ENCODE measurements at places on chromosomes 7 and 10.

GRCh38 chr10:110781139-110781538 is 90.6 kb upstream of the PDCD4 start:
- DNase-seq = no peak
- H3K4me3 ChIP-seq = no peak overlapping the region
- no peak overlapping the region for H3K27ac ChIP-seq
- H3K27me3 ChIP-seq = no peaks in the 10 kb centered on the region

DNA sequence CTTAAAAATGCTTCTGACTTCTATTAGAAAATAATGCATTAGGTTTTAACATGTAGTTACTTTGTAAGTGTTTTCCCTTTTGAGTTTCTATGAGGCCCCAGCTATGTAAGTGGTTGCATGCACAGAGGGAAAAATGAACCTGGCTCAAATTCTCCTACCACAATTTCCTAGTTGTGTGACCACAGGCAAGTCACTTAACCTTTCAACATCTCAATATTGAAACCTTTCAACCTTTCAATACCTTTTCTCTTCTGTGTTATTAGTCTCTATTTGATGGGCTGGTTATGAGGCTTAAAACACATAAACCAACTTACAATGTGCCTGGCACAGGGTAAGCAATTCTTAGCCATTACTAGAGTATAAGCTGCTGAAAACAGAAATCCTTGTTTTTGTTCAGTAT is 203.0 kb downstream of the KCND2 start:
- no peak overlapping the region for H3K4me3 ChIP-seq
- H3K36me3 ChIP-seq = no peaks in the 10 kb centered on the region
- no peaks in the 10 kb centered on the region for H3K4me1 ChIP-seq
- H3K27me3 ChIP-seq = no peaks in the 10 kb centered on the region
- H3K27ac ChIP-seq = no peak overlapping the region
- no peak for DNase-seq

DNA sequence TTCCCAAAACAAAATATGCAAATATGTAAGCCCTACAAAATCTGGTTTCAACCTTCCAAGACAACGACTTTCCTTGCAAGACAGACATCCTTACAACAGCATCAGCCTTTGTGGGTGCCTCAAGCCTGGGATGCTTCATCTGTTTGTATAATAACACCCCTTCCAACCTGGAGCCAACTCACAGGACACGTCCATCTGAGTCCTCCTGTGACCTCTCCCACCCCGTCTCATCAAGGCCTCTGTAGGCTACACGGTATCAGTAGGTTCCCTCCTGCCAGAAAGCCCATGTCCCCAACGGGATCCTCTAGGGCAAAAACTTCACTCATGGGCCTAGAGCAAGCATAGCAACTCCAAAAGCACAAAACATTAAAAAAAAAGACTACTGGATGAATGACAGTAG is 173.2 kb downstream of the TNS3 start:
- DNase-seq = no peak
- H3K36me3 ChIP-seq = no peaks in the 10 kb centered on the region
- no peaks in the 10 kb centered on the region for H3K27me3 ChIP-seq
- no peak overlapping the region for H3K27ac ChIP-seq

DNA sequence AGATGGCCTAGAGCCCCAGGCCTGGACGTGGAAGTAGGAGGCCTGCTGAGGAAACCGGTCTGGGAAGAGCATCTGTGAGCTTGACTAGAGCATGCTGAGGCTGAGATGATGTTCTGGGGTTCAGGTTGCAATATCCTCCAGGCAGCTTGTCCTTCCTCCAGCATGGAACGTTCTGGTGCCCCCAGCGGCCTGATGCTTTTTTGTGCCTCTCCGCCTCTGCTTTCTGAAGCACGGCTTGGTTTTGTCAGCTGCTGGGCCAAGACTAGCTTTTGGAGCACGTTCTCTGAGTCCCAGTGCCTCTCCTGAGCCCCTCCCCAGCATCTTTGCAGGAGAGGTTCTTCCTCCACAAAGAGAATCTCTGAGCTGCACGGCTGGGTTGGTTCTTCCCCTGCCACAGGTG is 682.0 kb upstream of the FOXK1 start:
- H3K4me3 ChIP-seq = no peak overlapping the region
- peaks cover 5% of the 10 kb centered on the region for H3K27me3 ChIP-seq

GRCh38 chr10:91569522-91569921 is 63.3 kb downstream of the PPP1R3C start:
- H3K4me3 ChIP-seq = no peak overlapping the region
- H3K36me3 ChIP-seq = peaks cover 2% of the 10 kb centered on the region
- peaks cover 4% of the 10 kb centered on the region for H3K4me1 ChIP-seq
- H3K27me3 ChIP-seq = no peaks in the 10 kb centered on the region
- H3K27ac ChIP-seq = no peak overlapping the region
- DNase-seq = no peak

GRCh38 chr10:131710142-131710861 is 190.5 kb upstream of the PPP2R2D start:
- no peaks in the 10 kb centered on the region for H3K36me3 ChIP-seq
- no peaks in the 10 kb centered on the region for H3K4me1 ChIP-seq
- no peak for DNase-seq
- H3K27me3 ChIP-seq = no peaks in the 10 kb centered on the region
- no peak overlapping the region for H3K4me3 ChIP-seq

GRCh38 chr7:47186316-47186715 is 395.6 kb downstream of the TNS3 start:
- H3K36me3 ChIP-seq = no peaks in the 10 kb centered on the region
- no peak overlapping the region for H3K4me3 ChIP-seq
- no peak overlapping the region for H3K27ac ChIP-seq
- no peaks in the 10 kb centered on the region for H3K4me1 ChIP-seq
- no peaks in the 10 kb centered on the region for H3K27me3 ChIP-seq

DNA sequence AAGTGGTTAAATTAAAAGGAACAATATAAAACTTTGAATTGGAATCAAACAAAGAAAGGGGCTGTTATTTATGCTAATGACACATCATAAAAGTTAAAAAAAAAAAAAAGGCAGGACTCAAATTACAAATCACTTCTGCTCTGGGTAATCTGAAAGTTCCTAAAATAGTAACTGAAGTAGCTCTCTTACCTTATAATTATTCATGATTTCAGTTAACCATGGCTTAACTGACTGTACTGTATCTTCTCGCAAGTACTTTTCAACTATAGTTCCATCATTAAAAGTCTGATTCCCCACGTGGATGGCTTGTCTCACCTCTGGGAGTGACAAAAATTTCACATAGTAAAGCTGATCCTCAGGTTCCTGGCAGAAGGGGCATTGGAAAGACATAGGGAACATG is 82.5 kb downstream of the CPVL start:
- no peaks in the 10 kb centered on the region for H3K36me3 ChIP-seq
- no peak for DNase-seq
- H3K27ac ChIP-seq = no peak overlapping the region

GRCh38 chr10:14247377-14248116 is 83.2 kb downstream of the FRMD4A start:
- no peak overlapping the region for H3K4me3 ChIP-seq
- DNase-seq = no peak
- no peak overlapping the region for H3K27ac ChIP-seq
- no peaks in the 10 kb centered on the region for H3K36me3 ChIP-seq

- no peak overlapping the region for H3K27ac ChIP-seq
- H3K4me1 ChIP-seq = no peaks in the 10 kb centered on the region
These were observed 149.7 kb downstream of the PAXIP1 start for GRCh38 chr7:154853063-154853726.

DNA sequence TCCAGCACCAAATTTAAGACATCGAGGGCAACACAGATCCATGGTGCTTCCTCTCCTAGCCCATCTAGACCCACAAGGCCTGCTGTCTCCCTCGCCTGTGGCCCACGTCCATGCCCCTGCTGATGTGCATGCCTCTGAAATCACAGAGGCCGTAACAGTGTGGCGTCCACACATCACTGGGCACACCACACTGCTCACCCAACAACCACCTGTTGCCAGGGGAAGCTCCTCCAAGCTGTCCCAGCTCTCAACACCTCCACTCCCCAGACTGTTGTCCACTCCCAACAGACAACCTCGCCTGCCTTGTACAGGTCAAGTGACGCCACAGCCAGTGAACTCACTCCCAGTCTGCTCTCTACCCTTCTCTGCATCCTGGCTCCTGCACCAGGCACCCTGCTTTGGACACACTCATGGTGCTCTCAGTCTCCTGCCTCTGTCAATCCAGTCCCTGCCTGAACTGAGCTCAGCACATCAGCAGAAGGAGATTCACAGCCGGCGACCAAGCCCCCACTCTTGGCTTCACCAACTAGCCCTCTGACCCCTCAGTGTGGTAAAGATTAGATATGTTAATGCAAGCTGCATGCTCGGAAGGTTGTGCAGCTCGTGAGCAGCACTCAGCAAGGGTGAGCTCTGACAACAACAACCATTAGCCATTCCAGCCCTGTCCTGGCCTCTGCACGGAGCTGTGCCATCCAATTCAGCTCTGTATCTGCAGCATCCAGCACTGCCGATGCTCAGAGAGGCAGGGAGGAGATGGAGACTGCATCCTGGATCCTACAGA is 197.0 kb downstream of the TNS3 start:
- no peak overlapping the region for H3K27ac ChIP-seq
- DNase-seq = no peak
- no peaks in the 10 kb centered on the region for H3K36me3 ChIP-seq
- no peak overlapping the region for H3K4me3 ChIP-seq

GRCh38 chr7:22723181-22723601 is 3.8 kb upstream of the IL6 start:
- peak overlapping the region; percentile 81 for H3K27ac ChIP-seq
- DNase-seq = no peak
- H3K36me3 ChIP-seq = peaks cover 3% of the 10 kb centered on the region
- peak overlapping the region; percentile 59 for H3K4me3 ChIP-seq

GRCh38 chr10:11667756-11668155 is 56.3 kb upstream of the USP6NL start:
- no peak overlapping the region for H3K27ac ChIP-seq
- no peak for DNase-seq
- H3K36me3 ChIP-seq = peaks cover 6% of the 10 kb centered on the region
- no peak overlapping the region for H3K4me3 ChIP-seq

GRCh38 chr7:55254242-55254595 is 110.9 kb upstream of the LANCL2 start:
- DNase-seq = no peak
- H3K4me1 ChIP-seq = peaks cover 6% of the 10 kb centered on the region
- H3K27me3 ChIP-seq = peaks cover 36% of the 10 kb centered on the region
- H3K4me3 ChIP-seq = no peak overlapping the region
- no peaks in the 10 kb centered on the region for H3K36me3 ChIP-seq

DNA sequence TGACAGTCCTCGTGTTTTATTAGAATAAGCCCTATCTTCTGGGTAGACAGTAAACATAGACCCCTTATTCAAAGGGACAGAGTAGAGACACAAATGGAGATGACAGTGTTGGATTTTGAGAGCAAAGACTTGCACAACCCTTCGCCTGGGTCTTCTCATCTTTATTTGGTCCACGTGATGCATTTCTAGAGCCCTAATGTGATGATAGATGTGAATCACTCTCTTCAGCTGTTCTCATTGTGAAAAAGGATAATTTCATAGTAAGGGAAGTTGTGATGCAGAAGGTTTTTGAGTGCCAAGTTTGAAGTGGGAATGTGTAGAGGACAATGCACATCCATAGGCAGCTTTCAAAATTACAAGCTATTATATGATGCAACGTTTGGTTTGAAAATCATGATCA is 86.3 kb downstream of the CREB5 start:
- DNase-seq = no peak
- H3K4me3 ChIP-seq = no peak overlapping the region
- no peaks in the 10 kb centered on the region for H3K36me3 ChIP-seq
- peaks cover 33% of the 10 kb centered on the region for H3K27me3 ChIP-seq

DNA sequence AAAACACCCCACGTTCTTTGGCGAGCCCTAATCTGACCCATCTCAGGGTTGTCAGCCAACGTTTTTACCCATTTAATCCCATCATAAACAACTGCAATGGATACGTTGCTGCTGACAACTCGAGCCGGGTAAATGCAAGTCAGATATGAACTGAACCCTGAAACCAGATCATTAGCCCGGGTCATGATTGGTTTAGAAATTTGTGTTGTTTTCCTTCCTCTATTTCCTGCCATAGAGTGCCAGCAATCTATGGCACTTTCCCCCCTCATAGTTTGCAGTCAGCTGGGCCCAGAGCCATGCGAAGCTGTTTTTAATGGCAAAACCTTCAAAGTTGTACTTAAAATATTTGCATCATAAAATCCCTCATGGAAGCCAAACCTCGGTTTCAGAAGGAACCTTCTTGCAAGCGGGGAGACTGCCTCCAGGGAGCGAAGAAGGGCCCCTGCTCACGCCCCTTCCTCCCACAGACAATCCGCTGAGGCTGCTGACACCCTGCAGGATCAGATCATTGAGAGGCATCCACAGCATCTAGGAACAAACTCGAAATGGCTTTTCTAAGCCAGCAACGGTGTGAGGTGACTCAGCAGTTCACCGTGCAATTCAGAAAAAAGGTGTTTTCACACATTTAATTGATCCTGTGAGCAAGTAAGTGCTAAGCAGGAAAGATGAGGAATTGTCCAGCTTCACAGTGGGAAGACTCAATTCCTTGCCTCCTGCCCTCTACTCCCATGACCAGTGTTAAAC is 710.1 kb downstream of the PARD3 start:
- no peak for DNase-seq
- H3K36me3 ChIP-seq = no peaks in the 10 kb centered on the region
- H3K27me3 ChIP-seq = peaks cover 2% of the 10 kb centered on the region

DNA sequence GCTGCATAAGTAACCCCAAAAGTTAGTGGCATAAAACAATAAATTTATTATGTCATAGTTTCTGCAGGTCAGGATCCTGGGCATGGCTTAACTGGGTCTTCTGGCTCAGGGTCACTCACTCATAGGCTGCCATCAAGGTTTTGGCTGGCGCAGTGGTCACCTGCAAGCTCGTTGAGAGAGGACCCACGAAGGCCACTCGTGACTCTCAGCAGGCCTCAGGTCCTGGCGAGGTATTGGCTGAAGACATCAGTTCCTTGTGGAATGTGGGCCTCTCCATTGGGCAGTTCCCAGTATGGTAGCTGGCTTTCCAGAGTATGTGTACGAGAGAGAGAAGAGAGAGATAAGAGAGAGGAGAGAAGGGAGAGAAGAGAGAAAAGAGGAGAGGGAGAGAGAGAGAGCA is 138.3 kb upstream of the KLF14 start:
- no peak overlapping the region for H3K4me3 ChIP-seq
- H3K27ac ChIP-seq = no peak overlapping the region
- no peak for DNase-seq
- peaks cover 31% of the 10 kb centered on the region for H3K36me3 ChIP-seq
- H3K27me3 ChIP-seq = no peaks in the 10 kb centered on the region

DNA sequence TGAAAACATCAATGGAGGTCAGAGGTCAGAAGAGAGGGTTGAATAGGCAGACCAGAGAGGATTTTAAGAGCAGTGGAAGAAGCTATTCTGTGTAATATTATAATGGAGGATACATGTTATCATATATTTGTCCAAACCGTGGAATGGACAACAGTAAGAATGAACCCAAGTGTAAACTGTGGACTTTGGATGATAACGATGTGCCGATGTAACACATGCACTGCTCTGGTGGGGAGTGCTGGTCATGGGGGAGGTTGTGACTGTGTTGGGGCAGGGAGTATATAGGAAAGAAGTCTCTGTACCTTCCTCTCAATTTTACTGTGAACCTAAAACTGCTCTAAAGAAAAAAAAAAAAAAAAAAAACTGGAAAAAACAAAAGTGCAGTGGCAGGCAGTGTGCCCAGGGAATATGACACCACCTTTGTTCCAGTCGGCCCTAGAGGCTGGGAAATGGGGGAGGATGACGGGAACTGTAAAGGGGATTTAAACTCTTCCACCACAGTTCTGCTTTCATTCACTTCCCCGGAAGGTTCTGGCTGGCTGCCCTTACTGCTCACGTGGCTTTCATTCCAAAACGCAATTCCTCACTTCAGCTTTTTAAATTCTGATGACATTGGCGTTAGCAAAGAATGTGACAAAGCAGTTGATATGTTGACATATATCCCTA is 113.7 kb upstream of the ANKRD1 start:
- peaks cover 17% of the 10 kb centered on the region for H3K4me1 ChIP-seq
- peaks cover 4% of the 10 kb centered on the region for H3K36me3 ChIP-seq
- peak overlapping the region; percentile 73 for H3K4me3 ChIP-seq

All from activated naive CD8-positive, alpha-beta T cell treated with anti-CD3 and anti-CD28 coated beads, Interleukin-2, amount 10 ng/mL, durations not matched to agents 7 days and 5 days (primary cell).